ENCODE measurements at places on chromosomes 12 and 14.

DNA sequence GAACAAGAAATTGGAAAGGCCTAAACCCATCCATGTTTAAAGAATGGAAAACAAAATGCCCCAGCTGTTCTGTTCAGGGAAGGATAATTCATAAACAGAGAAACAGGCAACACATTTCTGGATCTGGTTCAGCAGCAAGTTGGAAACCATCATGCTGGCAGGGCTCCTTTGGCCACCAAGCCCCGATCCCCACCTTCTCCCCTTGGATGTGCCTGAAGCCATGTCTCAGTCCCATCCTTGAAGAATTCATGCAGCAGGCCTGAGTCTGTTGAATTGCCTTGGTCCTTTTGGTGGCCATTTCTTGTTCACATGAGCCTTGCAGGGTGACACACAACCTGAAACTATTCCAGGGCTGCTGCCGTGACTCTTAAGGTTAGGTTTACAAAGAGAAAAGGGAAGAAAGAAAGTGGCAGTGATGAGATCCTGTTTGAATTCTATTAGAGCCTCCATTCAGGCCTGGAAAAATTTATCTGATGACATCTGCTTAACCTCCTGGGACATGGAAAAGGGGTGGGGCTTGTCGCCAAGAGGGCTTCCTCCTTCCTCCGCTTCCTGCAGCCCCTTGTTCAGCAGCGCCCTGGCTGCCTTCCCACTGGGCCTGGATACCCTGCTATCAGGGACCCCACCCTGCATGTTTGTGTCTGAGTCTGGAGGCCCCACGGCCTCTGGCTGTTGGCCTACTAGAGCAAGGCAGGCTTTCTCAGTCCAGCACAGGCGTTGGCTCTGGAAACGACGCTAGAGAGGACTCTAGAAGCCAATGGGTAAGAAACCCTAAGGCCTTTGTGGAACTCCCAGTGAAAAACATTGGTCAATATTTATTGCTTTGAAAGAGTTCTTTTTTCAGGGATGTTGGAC lies 341.9 kb downstream of the C12orf75 start:
- no peak for DNase-seq

GRCh38 chr12:71797531-71797930 lies 42.0 kb upstream of the TBC1D15 start:
- no peak for DNase-seq

DNA sequence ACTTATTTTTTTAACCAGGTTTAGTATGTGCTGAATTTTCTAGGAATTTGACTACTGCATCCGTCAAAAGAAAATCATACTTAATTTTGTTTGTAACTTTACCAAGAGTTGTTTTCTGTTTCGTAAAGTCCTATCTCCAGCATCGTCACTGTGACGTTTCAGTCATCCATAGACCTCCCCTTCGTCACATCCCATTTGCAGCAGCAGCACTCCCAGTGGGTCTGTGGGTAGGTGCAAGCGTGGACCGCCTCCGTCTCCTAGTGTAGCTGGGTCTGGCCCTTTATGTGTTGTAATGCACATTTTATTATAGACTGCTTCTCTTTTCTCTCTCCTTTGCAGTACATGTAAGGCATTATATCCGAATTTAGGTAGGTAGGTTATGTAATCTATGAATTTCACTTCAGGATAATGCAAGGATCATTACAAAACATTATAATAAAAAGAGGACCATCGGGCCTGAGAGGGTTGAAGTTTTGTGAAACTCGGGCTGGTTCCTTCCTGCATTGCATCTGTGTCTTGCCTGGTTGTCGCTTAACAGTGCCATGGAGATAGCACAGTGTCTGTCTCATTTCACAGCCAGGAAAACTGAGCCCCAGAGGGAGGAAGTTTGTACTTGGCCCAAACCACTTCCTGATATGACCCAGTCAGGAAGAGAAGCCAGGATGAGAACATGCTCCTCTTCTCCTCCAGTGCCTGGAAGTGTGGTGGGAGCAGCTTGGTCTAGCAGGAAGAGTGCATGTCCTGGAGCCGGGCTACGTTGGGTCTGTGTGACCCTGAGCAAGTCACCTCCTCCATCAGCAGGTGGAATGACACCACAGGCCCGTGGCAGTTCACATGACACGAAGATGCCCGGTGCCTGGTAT lies 41.3 kb downstream of the EVL start:
- peak; percentile 28 for DNase-seq

GRCh38 chr12:95836185-95836609 lies 22.6 kb upstream of the SNRPF start:
- no peak for DNase-seq

DNA sequence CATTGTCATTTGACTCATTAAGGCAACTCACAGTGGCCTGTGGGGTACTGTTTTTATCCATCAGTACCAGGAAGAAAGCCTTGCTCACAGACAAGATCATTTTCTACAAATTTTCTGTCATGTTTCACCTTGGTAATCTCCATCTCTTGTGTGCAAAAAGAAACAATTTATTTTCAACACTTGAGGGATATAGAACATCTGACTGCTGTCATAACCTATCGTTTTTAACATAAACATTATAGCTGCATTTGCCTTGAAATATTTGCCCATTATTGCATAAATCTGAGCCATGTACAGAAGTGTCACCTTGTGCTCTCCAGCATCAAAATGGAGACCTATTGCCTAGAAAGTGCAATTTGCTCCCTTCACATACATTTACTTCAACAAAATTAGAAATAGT lies 300.8 kb downstream of the NPAS3 start:
- no peak for DNase-seq

DNA sequence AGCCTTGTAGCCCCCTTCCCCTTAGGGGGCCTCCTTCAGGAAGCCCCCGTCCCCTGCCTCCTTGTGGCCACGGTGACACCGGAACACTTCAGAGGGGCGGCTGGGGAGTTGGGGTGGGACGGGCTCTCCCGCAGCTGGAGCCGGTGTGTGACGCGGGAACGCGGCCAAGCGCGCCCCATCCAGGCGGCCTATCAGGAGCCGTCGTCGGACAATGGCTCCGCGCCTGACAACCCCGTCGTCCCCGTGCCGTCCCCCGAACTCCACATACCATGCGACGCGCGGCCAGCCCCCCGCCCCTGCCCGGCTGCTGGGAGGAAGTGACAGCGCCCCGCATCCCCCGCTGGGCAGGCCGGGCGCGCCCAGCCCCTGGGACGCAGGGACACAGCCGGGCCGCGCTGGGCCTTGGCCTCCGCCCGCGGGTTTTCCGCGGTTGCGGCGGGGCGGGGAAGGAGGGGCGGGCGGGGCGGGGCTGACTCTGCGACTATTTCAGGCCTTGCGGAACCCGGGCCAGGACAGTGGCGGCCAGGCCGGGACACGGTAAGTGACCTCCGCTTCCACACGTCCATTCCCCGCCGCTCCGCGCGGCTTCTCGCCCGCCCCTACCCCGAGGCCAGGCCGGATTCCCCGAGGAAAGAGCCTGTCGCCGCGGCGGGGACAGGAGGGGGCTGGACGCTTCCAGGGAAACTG lies at the start of gene TNFAIP2:
TNFAIP2 (plus strand) TSS at position 515 of the 687 bp plus-strand sequence. CDS start 2,997 bp downstream, outside the sequence.
- no peak for DNase-seq

GRCh38 chr12:7271893-7272514 lies 31.9 kb upstream of the ACSM4 start:
- no peak for DNase-seq
